ENCODE measurements at places on chromosomes 16 and 17.

- DNase-seq = no peak
These were observed 16.5 kb downstream of the CRISPLD2 start for GRCh38 chr16:84836234-84836647.

DNA sequence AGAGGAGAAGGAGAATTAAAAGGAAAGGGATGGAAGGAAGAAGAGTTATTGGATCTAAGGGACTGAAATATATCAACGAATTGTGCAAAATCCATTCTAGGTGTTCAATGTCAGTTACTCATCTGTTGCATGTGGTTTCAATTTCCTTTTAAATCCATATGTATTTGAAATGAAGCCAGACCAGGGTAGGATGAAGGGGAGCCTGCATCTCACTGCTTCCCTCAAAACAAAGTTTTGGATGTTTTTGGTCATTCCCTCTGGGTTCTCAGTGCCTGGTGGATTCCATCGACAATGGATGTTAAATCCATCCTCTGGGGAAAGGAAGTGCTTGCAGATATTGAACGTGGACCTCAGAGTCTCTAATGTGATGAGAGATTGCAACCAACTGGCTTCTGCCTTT, 103.5 kb upstream of the XYLT1 start:
- no peak for DNase-seq

- DNase-seq = no peak
These were observed 37.1 kb upstream of the MEOX1 start for GRCh38 chr17:43698678-43699437.

- peak; percentile 60 for DNase-seq
These were observed 19.1 kb downstream of the C16orf95 start for GRCh38 chr16:87297918-87298631.

- peak; percentile 77 for DNase-seq
These were observed 1.4 kb downstream of the TRAF4 start for GRCh38 chr17:28744972-28745785.

DNA sequence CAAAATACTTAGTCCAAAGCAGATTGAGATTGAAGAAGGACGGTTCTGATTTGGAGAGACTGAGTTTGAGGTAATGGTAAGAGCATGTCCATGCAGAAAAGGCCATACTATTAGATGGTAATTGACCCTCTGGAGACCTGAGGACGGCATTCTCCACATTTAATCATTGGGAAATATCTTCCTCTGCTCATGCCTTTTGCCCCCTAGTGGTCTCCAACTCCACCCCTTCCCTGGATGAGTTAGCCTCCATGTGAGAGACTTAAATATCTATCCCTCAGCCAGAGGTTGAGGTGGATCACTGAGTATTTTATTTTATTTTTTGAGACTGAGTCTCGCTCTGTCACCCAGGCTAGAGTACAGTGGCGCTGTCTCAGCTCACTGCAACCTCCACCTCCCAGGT, 10.4 kb upstream of the OR3A1 start:
- no peak for DNase-seq

DNA sequence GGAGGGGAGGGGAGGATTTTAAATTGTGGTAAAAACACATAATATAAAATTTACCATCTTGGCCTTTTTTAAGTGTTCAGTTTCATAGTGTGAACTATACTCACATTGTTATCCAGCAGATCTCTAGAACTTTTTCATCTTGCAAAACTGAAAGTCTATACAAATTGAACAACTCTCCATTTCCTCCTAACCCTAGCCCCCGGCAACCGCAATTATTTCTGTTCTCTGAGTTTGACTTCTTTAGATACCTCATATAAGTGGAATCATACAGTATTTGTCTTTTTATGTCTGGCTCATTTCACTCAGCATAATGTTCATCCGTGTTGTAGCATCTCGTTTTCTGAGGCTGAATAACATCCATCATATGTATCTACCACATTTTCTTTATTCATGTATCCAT, 30.0 kb upstream of the MRTFB start:
- no peak for DNase-seq

- peak; percentile 49 for DNase-seq
These were observed 59.0 kb downstream of the TANGO6 start for GRCh38 chr16:68902003-68902968.

DNA sequence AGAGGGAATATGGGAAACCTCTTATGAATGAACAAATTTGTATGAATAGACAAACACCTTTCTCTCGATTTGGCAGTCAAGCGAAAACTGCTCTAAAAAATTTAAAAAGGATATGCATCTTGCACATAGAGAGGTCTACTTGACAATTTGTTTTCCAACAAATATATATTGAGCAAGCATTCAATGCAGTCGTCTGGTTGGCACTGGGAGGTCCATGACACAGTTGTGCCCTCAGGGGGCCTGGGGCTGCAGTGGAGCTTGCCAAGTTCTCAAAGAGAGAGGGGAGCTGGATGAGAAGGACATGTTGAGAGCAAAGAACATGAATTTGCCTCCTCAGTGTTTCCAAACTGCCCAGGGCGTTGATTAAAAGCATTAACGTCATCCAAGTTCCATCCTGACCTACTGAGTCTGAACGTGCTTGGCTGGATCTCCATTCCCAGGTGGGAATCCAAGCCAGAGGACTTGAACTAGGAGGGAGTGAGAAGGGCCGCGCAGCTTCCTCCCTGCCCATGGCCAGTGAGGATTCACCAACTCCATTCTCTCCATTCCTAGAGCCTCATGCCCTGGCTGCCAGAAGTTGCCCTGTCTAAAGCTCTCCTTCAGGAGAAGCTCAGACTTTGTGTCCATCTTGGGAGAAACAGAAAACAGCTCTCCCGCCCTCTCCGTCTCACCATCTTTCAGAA, 24.5 kb downstream of the TBX2 start:
- DNase-seq = no peak

- peak; percentile 54 for DNase-seq
These were observed 122.1 kb downstream of the SKAP1 start for GRCh38 chr17:48307814-48308411.

GRCh38 chr17:50953831-50954601, 87.9 kb upstream of the TOB1 start:
- DNase-seq = peak; percentile 43

GRCh38 chr17:45246861-45247428, 14.9 kb downstream of the SPATA32 start:
- DNase-seq = no peak

DNA sequence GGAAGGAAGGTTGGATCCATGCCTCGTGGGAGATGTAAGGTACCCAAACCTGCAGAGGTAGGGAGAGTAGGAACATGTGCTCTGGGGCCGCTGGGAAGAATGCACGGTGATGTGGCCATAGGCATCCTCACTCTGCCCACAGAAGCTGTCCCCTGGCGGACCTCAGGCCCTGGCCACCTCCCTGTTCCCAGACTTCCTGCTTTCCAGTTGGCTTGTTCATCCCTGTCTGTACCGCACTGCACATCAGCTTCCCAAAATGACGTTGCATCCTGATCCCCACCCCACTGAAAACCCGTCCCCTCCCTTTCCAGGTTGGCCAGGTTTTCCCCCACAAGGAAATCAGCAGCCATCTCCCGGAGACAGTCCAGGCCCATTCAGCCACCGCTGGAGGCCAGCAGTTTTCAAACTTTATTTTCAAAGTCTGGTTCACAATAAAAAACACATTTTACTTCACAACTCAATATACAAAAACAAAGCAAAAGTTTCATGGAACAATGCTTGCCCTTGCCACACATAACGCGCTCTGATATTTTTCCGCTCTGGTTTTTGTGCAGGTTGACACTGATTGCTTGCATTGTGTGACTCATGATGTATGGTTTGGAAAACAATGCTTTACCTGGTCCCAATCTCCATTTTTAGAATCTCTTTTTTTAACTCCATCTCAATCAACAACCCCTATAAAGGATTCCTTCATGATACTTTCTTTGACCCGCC, 143.0 kb downstream of the GAS7 start:
- no peak for DNase-seq

DNA sequence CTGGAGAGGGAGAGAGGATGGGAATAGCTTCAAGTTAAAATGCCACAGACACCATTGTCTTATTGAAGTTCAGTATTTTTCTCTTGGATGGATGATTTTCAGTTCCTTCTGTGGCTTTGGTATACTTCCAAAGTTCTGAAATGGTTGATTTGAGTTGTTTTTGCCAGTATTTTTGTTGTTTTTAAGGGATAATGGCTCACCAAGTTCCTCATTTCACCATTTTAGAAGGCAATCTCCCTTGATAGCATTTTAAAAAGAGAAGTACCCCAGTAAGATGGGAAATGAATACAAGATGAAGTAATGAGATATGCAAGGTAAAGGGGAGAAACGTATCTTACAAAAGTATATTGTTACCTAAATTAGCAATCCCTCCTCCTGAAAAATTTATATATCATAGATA, 18.5 kb upstream of the SPDYE4 start:
- DNase-seq = no peak

- DNase-seq = no peak
These were observed 8.9 kb upstream of the TIMP2 start for GRCh38 chr17:78933959-78934568.

DNA sequence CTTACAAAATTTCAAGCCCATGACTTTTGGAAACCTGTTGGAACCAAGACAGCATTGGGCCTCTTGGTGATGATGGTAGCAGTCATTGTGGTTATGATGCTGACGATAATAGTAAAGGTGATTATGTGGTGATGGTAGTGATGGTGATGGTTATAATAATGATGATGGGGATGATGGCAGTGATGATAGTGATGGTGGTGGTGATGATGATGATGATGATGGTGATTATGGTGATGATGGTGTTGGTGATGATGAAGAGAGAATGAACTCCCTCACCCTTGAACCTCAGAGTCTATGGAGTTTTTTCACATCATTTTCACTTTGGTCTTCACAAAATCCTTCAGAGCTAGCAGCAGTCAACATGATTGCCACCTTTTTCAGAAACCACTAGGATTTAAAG, 105.3 kb upstream of the ASIC2 start:
- DNase-seq = no peak

DNA sequence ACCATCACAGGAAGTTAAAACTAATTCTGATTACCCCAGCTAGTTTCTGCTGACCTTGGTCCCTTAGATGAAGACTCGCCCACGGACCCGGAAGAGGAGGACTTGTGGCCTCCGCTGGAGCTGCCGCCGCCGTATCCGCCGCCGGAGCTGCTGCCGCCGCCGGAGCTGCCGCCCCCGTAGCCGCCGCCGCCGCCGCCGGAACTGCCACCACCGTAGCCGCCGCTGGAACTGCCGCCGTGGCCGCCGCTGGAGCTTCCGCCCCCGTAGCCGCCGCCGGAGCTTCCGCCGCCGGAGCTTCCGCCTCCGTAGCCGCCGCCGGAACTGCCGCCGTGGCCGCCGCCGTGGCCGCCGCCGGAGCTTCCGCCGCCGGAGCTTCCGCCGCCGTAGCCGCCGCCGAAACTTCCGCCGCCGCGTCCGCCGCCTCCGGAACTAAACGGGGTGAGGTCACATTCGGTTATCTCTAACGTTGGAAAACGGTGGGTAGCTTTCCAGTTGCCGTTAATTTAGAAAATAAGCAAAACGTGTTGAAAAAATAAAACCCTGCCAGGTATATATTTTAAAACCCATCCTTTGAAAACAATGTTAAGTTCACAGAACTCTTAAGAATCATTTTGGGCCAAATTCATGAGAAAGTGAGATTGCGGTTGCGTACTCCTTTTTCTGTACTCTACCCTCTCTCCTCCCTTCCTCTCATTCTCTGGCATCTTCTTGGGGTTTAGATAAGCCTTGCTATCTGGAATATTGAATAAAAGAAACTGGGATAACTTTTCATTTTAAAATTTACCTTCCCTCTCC, 3.5 kb downstream of the KRT10 start:
- DNase-seq = peak; percentile 88

GRCh38 chr17:79600681-79601131, 10.1 kb downstream of the RBFOX3 start:
- DNase-seq = no peak

- DNase-seq = no peak
These were observed 773 bp downstream of the CENPX start for GRCh38 chr17:82021900-82022309.

DNA sequence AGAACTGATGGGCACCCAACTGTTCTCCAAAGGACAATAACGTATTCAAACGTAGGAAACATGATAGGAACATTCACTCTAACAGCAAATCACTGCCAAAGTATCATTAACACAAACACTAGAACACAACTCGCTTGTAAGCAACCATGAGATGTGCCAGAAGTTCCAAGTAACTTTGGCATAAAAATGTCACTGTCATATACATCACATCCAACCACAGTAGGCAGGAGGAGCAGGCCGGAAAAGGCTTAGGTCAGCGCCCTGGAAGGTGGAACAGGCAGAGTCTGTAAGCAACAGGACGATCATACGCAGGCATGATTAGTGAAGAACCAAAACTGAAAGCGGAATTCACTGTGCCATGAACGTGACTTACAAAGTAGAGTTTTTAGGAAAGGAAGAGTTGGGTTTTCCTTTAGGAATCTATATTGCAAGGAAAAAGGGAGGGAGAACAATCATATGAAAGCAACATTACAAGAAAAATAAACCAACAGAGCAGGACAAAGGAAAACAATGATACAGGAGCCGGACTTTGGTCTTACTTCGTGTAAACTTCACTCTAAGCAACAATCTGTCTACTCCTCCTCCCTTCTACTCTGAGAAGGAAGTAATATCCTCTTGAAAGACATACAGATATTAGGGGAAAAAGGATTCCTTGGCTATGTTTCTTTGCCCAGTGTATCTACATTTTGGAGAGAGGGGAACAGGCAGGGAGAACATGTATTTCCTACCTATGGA, 52.3 kb downstream of the YWHAE start:
- DNase-seq = no peak

DNA sequence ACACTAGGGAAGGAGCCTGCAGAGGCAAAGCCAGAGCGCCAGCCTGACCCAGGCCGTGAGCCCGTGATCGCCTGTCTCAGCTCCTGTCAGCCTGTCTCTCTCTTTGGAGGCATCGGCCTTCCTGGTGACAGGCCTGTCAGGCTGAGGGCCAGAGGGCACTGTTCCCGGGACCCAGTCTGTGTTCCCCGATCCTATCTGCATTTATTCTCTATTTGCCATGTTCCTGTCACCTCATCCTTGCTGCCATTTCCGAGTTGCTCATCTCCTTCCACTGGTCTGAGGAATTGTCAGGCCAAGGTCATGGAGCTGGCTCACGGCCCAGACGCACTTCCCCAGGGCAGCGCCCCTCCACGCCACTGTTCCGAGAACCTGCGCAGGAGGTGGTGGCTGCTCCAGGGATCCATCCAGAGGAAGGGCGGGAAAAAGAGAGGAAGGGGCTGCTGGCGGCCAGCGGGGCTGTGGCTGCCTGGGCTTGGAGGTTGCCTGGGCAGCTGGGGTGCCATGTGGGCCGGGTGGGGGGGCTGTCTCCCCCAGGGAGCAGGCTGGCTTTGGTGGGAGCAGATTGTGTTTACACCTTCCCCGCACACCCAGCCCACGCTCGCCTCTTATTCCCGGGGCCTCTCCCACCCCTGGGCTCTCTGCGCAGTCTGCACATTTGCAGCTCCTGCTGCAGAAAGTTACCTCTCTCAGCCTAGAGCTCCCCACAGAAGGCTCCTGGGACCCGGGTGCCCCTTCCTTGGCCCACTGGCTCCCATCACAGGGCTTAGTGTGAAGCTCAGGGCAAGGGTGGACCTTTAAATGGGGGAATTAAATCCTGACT, 4.9 kb downstream of the PRCD start:
- DNase-seq = no peak

- DNase-seq = no peak
These were observed 131.2 kb upstream of the CORO6 start for GRCh38 chr17:29753845-29754439.

Measured in DND-41 (cell line).